ENCODE measurements at places on chromosomes 6 and 20. TPM values are rescaled to one million over a fixed set of nuclear protein-coding genes. Genes with fewer than 3 reads are reported as not detected.

GRCh38 chr20:51886341-51886740, 84.0 kb upstream of the SALL4 start:
- H3K4me3 ChIP-seq, result no peak overlapping the region
- no peak for DNase-seq
- H3K27me3 ChIP-seq, result no peaks in the 10 kb centered on the region
- H3K4me1 ChIP-seq, result peaks cover 22% of the 10 kb centered on the region
- H3K36me3 ChIP-seq, result no peaks in the 10 kb centered on the region

DNA sequence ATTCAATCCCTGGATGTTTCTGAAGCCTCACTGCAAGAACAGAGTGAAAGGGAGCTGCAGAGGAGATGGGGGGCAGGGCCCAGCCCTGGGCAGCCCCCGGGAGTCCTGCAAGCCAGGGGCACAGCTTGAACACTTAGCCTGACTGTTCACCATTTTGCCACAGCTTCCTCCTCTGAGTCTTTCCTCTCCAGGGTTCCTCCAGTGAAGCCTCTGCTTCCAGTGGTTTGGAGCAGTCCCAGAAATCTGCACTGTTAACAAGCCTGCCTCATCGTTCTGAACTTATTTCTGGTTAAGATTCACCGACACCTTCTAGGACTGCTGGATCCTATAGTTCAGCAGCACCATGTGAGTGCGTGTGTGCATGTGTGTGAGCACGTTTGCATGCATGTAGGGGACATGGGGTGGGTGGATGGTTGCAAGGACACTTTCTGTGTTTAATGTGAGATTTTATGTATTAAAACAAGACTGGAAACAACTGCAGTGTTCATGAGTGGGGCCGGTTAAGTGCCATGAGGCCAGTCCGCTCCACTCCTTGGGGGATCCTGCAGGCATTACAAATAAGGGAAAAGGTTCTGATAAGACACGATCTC, 24.6 kb downstream of the CEBPB start:
- peaks cover 31% of the 10 kb centered on the region for H3K4me1 ChIP-seq
- H3K27me3 ChIP-seq, result no peaks in the 10 kb centered on the region
- no peak for DNase-seq
- H3K27ac ChIP-seq, result peak overlapping the region; percentile 28
- H3K36me3 ChIP-seq, result no peaks in the 10 kb centered on the region
- H3K4me3 ChIP-seq, result no peak overlapping the region

The SEMG2 gene
- total RNA-seq, result not detected

The LAMA4 gene
- 49.4 TPM for total RNA-seq

DNA sequence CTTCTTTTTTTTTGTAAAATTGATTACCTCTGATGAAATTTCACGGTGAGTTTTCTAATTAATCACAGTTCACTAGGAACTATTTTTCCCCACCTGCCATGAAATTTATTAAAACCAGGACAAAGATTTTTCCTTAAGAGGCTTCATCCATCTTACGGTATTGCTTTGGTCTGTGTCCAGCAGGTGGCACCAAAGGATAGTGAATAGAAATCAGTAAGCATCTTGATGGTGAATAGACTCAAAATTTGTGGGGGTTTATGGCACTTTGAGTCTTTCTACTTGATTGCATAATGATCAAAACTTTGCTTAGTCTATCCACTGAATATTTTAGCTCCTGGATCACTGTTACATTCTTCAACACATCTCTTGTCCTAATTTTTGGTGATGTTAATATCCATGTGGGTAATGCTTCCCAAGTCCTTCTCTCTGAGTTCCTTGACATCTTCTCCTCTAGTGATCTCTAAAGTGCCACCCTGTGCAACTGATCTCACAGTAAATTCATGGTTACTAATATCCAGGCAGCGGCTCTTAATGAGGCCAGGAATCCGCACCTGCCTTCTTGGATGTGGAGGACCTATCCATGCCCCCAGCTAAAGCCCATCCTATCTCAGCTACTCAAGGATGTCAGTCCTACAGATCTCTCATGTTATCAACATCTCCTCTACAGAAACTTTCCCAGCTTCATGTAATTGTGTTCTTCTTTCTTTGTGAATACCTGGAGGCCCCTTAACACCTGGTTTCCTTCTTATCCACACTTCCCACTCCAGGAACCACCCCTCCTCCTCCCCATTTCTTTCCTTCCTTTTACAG, 54.5 kb downstream of the STMND1 start:
- H3K27ac ChIP-seq, result no peak overlapping the region
- no peak overlapping the region for H3K4me3 ChIP-seq
- peaks cover 9% of the 10 kb centered on the region for H3K27me3 ChIP-seq
- H3K4me1 ChIP-seq, result no peaks in the 10 kb centered on the region
- DNase-seq, result peak; percentile 43
- H3K36me3 ChIP-seq, result no peaks in the 10 kb centered on the region

DNA sequence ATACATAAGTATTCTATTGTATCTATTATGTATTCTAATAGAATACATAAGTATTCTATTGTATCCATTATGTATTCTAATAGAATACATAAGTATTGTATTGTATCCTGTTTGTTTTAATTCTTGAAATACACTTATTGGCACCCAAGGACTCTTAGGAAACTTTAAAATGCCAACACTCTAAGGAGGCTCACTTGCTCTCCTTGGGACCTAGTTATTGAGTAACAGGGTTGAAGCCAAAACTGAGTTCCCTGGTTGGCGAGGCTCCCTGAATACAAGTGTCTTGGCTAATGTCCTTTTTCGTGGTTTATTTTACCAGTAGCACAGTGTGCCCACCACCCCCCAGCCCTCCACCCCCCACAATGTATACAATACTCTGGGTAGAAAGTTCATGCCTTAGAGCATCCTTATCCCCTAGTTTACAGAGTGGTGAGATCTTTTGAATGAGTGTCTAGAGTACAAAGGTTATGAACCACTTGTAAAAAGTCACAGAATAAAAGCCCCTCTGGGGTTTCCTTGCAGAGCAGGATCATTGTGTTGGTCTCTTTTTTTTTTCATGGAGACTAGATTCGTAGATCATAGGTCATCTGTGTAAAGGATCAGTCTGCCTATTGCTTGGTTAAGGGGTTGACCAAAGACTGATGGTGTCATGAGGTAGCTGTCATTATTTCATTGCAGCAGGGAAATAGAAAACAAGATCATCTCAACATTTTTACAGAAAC, 32.5 kb upstream of the PRDM1 start:
- peaks cover 8% of the 10 kb centered on the region for H3K4me1 ChIP-seq
- H3K27me3 ChIP-seq, result peaks cover 62% of the 10 kb centered on the region
- no peak for DNase-seq
- no peak overlapping the region for H3K27ac ChIP-seq
- no peak overlapping the region for H3K4me3 ChIP-seq

The MAP7 gene
- total RNA-seq, result 15.5 TPM

GRCh38 chr6:17967668-17968518, 19.5 kb downstream of the KIF13A start:
- DNase-seq, result no peak
- no peak overlapping the region for H3K4me3 ChIP-seq
- no peaks in the 10 kb centered on the region for H3K27me3 ChIP-seq
- no peaks in the 10 kb centered on the region for H3K36me3 ChIP-seq

The BTNL2 gene
- not detected for total RNA-seq

DNA sequence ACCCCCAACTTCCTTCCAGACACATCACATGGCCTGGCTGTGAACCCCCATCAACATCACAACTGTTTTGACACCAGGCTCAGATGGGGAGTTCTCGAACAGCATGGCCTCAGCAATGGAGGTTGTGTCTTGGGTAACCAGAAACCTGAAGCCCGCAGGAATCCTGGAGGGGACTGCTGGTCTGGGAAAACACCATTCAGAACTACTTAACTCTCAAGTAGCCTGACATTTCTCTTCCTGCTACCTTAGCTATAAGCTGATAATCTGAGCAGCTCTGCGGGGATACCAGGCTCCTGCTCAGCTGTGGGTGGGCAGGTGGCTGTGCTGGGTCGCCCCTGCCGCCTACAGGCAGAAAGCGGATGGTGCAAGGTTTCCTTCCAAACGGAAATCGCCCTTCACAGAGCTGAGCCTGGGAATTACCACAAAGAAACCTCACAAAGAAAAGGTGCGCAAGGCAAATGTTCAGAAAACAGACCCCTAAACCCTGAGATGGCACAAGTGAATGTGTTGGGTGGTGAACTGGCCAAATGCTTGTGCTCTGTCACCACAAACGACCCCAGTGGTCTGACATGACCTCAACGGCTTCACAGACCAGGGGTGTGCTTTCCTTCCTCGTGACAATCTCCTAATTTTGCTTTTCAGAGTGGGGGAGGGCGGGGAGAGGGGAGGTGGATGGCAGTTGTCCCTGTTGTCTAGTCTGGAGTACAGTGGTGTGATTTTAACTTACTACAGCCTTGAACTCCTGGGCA, 29.5 kb downstream of the SNX5 start:
- peaks cover 38% of the 10 kb centered on the region for H3K4me1 ChIP-seq
- no peak overlapping the region for H3K4me3 ChIP-seq
- peak; percentile 50 for DNase-seq
- no peaks in the 10 kb centered on the region for H3K27me3 ChIP-seq
- peak overlapping the region; percentile 49 for H3K27ac ChIP-seq

GRCh38 chr6:135490381-135490780, 7.2 kb downstream of the AHI1 start:
- peaks cover 45% of the 10 kb centered on the region for H3K36me3 ChIP-seq
- H3K27me3 ChIP-seq, result no peaks in the 10 kb centered on the region
- no peak for DNase-seq
- no peak overlapping the region for H3K27ac ChIP-seq
- H3K4me3 ChIP-seq, result no peak overlapping the region

The MCCD1 gene
- not detected for total RNA-seq

The PI3 gene
- not detected for total RNA-seq

The CLVS2 gene
- 0.11 TPM for total RNA-seq

Measured in mesothelial cell of epicardium (in vitro differentiated cells).